Frontal cortex (tissue), 4 donors: ENCODE measurements at places on chromosomes 1 and 21.
A peak's percentile ranks its signal among the peaks of the same experiment; 100 is the strongest.

DNA sequence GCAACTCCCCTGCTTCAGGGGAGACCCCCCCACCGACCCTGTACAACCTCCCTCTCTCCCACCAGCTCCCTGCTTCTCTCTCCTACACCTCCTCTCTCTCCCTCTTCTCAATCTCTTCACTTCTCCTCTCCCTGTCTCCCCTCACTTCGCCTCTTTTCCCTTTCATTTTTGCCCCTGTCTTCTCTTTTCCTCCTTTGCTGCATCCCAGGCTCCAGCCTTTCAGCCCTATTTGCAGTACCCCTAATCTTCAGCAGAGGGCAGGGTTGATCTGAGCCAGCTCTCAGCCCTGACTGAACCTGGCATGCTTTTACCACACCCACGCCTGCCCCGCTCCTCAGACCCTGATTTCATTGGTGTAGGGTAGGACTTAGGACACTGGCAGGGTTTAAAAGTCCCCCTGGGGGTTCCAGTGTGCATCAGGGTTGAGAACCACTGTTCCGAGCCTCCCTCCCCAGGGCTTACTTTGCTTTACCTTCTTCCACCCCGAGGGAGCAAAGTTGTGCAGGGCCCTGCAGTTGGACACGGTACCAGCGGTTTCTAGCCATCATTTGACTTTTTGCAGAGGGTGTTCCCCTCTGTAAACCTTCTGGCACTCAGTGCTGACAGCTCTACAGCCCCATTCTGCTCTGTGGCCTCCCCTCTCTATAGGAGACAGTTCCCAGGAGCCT lies 67.3 kb upstream of the CNTN2 start:
- DNase-seq, result peak; percentile 40

- no peak for DNase-seq
Measured at GRCh38 chr1:223726380-223727001, 14.2 kb downstream of the CAPN2 start.

- no peak for DNase-seq
Measured at GRCh38 chr1:68202239-68202832, 30.0 kb downstream of the WLS start.

DNA sequence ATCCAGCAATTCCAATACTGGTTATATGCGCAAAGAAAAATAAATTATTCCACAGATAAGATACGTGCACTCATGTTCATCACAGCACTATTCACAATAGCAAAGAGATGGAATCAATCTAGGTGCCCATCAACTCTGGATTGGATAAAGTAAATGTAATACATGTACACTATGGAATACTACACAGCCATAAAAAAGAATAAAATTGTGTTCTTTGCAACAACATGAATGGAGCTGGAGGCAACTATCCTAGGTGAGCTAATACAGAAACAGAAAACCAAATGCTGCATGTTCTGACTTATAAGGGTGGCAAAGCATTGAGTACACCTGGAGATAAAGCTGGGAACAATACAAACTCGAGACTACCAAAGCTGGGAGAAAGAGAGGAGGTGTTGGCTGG lies 787.3 kb downstream of the KCNT2 start:
- DNase-seq, result no peak

- DNase-seq, result peak; percentile 43
Measured at GRCh38 chr1:167601442-167602383, 28.3 kb upstream of the RCSD1 start.

DNA sequence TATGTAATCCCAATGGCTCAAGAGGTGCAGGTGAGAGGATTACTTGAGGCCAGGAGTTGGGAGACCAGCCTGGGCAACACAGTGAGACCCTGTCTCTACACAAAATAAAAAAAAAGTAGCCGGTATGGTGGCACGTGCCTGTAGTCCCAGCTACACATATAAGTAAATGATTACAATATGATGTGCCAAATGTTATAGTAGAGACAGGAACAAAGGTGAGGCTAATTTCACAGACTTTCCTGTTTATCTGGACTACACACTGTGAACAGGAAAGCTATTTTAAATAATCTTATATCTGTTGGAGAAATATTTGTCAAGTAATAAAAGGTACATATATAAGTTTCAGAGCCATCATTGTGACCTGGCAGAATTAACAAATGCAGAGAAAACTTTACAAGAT lies 77.7 kb downstream of the UROD start:
- no peak for DNase-seq

GRCh38 chr1:56120021-56120420 lies 459.3 kb downstream of the PLPP3 start:
- no peak for DNase-seq
